HS-27A (cell line): ENCODE measurements at places on chromosomes 5 and 9.

GRCh38 chr5:171845857-171846256 is 60.2 kb downstream of the SMIM23 start:
- no peak for DNase-seq

GRCh38 chr9:36142510-36143244 is 6.1 kb downstream of the GLIPR2 start:
- no peak for DNase-seq

- DNase-seq, result no peak
Measured at GRCh38 chr9:20303996-20304395, 318.3 kb downstream of the MLLT3 start.

GRCh38 chr5:62208218-62208852 is 97.7 kb upstream of the KIF2A start:
- no peak for DNase-seq

GRCh38 chr9:109766351-109766750 is 13.6 kb upstream of the PALM2AKAP2 start:
- DNase-seq, result no peak

DNA sequence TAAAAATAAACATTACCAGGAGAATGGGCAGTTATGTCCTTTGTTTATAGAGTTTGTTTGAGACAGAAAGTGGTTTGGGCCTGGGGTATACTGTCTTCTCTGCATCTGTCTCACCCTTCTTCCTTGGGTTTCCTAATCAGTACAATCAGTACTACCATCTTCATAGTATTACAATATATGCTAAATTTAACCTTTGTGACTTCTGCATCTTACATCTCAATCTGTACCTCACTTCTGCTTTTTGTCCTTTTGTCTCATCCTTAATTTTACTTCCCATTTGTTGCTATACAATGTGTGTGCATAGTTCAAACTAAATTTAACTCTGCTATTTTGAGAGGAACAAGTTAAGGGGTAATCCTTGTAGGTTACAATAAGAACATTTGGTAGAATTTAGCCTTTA is 19.6 kb downstream of the FBXO38 start:
- DNase-seq, result no peak

- DNase-seq, result no peak
Measured at GRCh38 chr5:146082798-146083197, 22.6 kb downstream of the PLAC8L1 start.

DNA sequence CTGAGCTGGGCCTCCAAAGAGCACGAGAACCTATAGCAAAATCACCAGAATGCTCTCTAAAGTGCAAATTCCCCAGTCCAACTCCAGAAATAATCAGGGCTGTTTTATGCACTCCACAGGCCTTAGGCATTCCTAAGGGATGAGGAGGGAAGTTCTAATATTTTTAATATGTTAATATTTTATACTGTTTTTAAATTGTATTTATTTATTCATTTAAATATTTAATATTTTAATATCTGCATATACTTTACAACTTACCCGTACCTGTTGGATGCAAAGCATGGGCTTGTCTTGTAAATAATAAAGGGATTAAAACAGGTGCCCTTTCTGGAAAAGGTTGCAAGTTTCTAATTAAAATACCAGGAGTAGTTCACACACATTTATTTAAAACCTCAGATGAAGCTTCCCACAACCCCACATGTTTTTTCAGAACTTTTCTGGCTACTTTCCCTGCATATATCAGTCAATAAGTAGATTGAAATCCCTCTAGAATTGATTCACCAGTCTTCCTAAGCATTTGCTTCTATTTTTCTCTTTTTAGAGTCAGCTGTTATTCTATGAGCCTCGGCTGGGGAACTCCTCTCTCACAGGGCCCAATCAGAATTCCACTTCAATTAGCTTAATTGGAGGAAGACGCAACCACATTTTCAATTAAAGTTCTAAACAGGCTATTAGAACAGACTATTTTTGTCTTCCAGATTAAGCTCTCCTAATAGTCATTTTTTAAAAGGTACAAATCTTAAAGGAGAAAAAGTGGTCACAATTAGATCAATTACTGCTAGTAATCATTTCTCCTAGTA is 140.8 kb downstream of the CDH6 start:
- DNase-seq, result no peak

DNA sequence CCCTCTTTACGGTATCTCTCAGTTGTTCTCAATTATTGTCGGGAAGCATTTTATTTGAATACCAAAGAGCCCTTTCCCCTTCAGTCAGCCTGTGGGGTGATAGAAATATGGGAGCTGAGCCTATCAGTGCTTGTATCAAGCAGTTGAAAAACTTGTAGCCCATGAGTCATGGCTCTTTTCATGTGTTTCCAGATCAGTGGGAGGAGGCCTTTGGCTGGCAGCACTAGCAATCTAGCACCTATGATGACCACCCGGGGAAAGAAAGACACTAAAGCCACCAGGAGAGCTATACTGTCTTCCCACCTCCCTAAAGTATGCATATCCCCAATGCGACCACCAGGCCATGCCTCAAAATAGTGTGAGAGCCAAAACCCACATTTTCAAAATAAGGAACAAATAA is 696.9 kb upstream of the C9orf72 start:
- DNase-seq, result no peak

DNA sequence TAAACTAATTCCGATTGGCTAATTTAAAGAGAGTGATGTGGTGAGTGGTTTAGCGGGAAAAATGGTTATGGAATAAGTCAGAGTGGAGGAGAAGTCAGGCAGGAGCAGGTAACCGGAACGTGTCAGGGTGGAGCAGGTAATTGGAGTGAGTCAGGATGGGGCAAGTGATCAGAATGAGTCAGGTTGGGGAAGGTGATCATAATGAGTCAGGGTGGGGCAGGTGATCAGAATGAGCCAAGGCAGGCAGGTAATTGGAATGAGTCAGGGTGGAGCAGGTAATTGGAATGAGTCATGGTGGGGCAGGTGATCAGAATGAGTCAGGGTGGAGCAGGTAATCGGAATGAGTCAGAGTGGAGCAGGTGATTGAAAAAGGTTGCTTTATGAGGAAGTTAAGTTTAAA is 101.4 kb downstream of the TMEM167A start:
- DNase-seq, result no peak

- DNase-seq, result no peak
Measured at GRCh38 chr5:86124333-86124732, 493.4 kb upstream of the COX7C start.

GRCh38 chr5:10288592-10289219 is 19.0 kb downstream of the CMBL start:
- DNase-seq, result no peak

DNA sequence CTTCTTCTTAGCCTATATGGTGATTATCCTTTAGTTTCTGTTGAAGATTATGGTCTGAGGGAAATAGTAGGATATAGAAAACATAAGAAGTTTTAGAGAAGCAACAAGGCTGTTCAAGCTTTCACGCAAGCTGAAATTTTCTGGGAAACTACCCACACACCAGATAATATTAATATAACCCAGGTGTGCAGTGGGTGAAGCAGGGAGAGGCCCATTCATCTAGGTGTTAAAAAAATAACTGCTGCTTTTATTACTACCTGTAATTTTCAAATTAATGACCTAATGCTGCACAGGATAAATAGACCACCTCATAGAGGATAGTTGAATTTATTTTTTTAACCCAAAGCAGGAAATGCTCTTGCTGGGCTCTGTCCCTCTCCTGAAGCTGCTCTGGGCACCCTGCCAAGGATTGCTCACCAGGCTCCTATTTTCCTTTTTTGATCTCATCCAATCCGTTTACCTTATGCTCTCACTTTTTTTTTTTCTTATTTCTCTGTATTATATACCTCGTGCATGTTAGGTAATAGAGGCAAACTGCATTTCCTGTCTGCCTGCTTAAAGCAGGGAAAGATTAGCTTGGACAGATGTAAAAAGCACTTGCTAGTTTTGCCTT is 124.3 kb upstream of the SLC12A2 start:
- DNase-seq, result peak; percentile 35

DNA sequence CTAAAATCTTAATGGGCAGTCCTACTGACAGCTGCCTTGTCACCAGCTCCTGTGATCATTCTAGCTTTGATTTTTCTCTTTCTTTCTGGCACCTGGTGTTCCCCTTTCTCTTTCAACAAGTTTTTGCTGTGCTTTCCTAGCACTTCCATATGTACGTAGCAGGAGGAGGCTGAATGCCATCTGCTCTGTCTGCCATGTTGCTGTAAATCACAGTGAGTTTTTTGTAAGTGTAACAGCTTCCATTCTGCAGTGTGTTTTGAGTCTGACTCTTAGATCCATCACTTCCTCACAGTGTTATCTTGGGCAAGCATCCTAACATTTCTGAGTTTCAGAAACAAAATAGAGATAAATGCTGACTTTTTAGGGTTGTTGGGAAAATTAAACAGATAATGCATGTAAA is 247.9 kb downstream of the DOCK8 start:
- no peak for DNase-seq

DNA sequence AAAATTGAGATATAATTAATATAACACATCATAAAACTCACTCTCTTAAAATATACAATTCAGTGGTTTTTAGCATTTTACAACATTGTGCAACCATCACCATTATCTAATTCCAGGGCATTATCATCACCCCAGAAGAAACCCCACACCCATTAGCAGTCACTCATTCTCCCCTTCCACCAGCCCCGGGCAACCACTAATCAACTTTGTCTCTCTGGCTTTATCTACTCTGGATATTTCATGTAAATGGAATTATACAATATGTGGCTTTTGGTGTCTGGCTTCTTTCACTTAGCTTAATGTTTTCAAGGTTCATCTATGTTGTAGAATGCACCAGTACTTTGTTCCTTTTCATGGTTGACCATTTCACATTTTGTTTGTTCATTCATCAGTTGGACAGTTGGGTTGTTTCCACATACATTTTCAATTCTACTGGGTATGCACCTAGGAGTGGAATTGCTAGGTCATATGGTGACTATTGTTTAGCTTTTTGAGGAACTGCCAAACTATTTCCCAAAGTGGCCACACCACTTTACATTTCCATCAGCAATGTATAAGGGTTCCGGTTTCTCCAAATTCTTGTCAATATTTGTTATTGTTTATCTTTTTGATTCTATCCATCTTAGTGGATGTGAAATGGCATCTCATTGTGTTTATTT is 62.4 kb downstream of the MARCHF3 start:
- no peak for DNase-seq

DNA sequence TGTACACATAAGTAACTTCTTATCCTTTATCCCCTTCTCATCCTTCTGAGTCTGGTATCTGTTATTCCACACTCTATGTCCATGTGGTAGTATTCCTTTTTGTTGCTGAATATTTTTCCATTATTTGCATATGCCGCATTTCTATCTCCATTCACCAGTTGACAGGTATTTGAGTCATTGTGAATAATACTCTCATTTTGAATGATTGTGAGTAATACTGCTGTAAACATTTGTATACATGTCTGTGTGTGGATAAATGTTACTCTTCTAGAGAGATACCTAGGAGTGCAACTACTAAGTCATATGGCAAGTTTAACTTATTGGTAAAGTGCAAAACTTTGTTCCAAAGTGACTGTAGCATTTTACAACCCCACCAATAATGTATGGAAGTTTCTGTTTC is 15.6 kb downstream of the RIC1 start:
- DNase-seq, result no peak

GRCh38 chr5:524234-524972 is at the start of gene SLC9A3:
Gene SLC9A3 (minus strand): TSS chr5:524449.
- no peak for DNase-seq

DNA sequence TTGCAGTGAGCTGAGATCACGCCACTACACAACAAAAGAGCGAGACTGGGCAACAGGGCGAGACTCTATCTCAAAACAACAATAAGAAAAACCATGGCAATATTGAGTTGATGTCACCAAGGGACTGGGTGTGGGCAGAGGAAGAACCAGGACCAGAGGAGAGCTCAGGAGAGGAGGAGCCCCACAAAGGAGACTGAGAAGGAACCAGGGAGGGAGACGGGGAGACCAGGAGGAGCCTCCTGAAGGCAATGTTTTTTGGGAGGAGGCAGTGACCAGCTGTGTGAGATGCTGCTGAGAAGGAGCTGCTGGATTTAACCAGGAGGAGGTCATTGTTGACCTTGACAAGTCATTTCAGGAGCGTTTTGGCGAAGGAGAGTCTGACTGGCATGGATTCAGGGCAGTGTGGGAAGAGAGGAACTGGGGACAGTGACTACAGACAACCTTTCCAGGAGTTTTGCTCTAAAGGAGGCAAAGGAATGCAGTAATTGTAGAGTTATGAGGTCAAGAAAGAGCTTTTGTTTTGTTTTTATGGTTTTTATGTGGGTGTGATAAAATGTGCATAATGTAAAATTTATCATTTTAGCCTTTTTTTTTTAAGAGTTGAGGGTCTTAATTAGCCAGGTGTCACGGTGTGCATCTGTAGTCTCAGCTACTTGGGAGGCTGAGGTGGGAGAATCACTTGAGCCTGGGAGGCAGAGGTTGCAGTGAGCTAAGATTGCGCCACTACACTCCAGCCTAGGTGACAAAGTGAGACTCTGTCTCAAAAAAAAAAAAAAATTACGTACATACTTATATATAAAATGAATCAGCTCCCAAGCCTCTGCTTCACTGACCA is 17.9 kb downstream of the TRUB2 start:
- no peak for DNase-seq

- no peak for DNase-seq
Measured at GRCh38 chr9:69585571-69585970, 86.6 kb downstream of the APBA1 start.

DNA sequence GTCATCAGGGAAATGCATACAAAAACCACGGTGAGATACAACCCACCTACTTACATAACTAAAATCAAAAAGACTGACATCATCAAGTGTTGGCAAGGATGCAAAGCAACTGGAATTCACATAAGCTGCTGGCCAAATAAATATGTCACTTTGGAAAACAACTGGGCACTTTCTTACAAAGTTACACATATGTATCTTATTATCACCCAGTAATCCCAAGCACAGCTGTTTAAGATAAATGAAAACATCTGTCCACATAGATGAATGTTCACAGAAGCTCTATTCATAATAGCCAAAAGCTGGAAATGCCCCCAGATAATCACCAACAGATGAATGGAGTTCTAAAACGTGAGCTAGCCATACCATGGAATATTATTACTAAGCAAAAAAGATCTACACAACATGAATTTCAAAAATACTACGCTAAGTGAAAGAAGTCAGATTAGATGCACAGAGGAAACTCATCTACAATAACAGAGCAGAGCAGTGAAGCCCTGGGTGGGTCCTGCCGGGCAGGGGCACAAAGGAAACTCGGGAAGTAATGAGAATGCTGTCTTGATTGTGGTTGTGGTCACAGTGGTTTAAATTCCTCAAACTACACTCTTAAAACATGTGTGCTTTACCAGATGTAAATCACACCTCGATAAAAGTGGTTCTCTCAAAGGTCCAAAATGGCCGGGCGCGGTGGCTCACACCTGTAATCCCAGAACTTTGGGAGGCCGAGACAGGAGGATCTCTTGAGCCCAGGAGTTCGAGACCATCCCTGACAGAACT is 8.5 kb downstream of the CAMSAP1 start:
- DNase-seq, result no peak

- no peak for DNase-seq
Measured at GRCh38 chr5:35753500-35753899, 103.2 kb upstream of the IL7R start.
